ENCODE measurements at places on chromosomes 3 and 15.

- DNase-seq = no peak
Observed at GRCh38 chr3:31010491-31010890, 116.0 kb upstream of the GADL1 start.

DNA sequence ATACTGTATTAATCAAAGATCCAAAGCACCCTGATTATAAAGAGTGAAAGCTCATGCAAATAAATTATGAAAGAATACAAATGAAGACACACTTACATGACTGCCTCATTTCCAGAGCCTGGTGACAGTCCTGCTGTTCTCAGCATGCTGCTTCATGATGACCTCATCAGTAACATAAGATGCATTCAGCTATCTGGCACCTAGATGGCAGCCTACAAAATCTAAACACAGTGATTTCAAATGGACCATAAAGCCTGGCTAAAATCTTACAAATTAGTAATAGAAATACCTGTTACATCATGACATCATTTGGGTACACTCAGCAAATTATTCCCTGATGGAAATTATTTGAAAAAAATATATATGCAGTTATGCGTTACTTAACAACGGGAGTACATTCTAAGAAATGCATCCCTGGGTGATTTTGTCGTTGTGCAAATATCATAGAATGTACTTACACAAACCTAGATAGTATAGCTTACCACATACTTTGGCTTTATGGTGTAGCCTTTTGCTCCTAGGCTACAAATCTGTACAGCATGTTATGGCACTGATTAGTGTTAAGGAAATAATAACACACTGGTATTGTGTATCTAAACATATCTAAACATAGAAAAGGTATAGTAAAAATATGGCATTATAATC, 207.2 kb downstream of the EPHA3 start:
- DNase-seq = no peak

DNA sequence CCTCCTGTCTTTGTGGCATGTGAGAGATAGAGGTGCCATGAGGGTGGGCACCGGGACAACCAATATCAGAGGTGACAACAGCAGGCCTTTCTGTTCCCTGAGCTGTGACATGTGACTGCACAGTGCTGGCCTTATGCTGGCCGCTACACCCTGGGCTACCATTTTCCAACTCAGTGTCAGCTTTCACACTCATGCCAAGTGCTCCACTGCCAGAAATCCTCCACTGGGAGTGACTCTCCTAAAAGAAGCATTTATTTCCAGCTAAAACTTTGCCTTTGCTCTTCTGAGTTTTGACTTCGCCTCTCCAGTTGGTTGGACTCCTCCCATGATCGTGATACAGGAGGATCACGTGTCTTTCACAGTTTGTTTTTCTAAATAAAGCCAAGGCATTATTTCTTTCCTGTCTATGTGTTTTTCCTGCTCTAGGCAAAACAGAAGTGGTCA, 31.4 kb downstream of the CA12 start:
- no peak for DNase-seq

- DNase-seq = no peak
Observed at GRCh38 chr15:90547540-90547939, 17.8 kb downstream of the CRTC3 start.

GRCh38 chr3:131705099-131705498, 202.3 kb upstream of the MRPL3 start:
- no peak for DNase-seq

DNA sequence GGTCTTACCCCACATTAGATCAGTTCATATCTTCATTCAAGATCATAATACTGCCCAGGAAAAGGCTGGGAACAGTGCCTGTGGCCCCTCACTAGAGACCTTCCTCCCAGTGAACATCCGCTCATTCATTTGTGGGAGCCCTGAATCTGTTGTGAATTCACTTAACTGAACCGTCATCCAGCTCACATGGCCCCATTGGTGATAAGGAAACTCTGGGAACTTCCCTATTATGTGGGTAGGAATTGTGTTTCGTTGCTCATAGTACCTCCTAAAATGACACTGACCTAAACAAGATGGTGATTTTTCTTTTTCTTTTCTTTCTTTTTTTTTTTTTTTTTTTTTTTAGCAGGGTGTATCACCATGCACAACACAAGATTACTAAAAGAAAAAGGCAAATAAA, 6.8 kb upstream of the MESP2 start:
- no peak for DNase-seq

DNA sequence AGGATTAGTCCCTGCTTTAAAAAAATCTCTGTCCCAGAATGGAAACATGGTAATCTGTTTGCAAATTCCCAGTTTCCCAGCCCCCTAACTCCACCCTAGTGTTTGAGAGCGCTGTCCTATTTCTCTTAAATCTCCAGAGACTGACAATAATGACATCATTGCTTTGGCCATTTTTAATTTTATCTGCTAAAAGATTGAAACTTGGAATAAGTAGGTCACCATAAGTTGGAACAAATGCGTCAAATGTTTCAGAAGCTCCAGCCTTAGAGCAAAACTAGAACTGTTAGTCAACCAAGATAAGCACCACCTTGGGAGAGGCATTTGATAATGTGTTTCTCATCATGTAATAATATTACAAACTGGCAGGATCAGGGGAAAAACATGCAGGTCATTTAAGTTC, 25.7 kb upstream of the MB21D2 start:
- no peak for DNase-seq

GRCh38 chr3:33942483-33943150, 144.2 kb downstream of the PDCD6IP start:
- no peak for DNase-seq

DNA sequence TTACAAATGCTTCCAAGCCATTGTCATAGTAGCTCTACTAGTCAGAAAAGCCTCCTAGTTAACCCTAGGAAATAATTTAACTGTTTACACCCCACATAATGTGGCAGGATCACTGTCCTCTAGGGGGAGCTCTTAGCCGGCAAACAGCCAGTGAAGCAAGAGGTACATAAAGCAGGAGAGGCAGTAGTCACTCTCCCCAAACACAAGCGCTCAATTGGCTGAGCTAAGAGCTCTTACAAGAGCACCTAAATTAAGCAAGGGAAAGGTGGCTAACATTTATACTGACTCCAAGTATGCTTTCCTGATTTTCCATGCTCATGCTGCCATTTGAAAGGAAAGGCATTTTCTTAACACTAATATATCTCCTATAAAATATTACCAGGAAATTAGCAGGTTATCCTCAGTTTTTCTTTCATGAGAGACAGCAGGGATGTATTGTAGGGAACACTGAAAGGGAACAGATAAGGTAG, 37.6 kb downstream of the NCEH1 start:
- DNase-seq = no peak

- DNase-seq = no peak
Observed at GRCh38 chr3:162626172-162626571, 1129.6 kb downstream of the OTOL1 start.
